ENCODE measurements at places on chromosomes 4 and X. TPM values are rescaled to one million over a fixed set of nuclear protein-coding genes. Genes with fewer than 3 reads are reported as not detected.

NAP1L2 gene
- not detected for total RNA-seq

HDX gene
- total RNA-seq, result 11.4 TPM

TCEAL6 gene
- not detected for total RNA-seq

DNA sequence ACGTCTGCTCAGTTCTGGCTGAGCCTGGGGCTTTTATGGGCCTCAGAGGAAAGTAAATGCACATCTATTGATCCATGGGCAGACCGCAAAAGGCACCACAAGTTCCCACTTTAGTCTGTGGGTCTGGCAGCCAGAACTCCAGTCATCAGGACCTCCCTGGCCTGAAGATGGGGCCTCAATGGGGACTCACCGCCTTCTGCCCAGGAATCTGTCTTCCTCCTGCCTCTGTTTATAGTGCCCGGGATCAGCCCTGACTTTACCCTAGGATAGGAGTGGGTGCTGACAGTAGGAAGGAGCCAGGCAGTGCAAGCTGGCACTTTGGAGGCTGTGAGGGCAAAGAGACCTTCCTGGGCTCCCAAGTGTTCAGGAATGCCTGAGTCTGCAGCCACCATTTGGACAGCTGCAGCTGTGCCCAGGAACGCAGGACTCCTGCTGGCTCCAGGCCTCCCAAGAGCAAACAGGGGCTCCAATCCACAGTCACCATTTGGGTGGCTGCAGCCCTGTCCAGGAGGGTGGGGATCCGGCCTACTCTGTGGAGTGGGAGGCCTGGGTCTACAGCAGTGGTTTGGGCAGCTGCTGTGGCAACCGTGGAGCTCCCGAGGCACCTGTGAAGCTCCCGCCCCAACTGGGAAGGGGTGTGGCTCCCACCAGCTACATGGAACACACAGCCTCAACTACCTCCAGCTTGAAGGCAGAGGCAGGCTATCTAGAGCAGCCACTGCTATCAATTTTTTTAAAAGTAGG is 1440.9 kb upstream of the ADGRL3 start:
- DNase-seq, result no peak

DNA sequence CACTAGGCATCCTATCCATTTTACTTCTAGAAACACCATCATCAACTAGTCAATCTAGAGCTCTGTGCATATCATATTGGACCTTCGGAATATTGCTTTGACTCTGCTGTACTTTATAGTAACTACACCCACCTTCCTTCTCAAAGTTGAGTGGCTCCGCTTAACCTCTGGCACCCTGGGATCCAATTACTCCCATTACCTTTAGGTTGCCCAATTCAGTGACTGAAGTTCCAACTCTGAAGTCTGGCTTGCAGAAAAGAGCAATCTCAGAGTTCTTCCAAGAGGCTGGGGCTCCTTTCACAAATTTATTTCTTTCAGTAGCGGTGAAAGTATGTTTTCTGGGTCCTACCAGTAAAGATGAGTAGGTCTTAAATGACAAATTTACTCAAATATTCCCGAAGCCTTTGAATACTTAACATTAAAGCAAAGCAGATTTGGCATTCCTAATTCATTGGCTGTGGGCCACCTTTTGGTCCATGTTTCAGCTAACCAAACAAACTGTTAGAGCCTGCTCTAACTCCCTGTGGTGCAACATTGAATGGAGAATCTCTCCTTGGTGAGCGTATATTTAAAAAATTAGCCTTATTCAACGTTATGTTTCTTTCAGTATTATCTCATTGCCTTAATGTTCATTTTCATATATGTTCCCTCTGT is 1215.8 kb downstream of the RAPGEF2 start:
- DNase-seq, result no peak

DNA sequence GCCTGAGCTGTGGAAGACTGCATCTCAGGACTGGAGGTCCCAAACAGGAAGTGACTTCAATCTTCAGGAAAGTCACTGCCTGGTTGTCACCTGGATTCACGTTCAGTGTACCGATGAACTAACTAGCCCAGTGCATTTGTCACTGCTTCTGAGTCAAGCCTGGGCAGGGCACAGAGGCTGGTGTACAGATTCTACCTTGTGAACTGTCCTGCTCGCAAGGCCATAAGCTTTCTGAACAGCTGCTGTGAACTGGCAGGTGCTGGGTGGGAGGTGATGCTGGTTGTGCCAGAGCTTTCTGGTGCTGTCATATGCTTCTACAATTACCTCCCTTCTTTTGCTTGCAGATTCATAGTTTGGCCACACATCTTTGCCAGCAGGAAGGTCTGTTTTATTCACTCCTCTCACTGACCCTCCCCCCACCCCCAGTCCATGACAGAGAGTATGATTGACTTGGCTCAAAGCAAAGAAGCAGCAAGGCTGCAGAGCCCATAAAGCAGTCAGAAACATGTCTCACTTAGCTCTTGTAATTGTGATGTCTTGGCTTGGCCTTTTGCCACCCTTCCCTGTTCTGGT is 40.5 kb downstream of the ZCCHC12 start:
- no peak for DNase-seq

DNA sequence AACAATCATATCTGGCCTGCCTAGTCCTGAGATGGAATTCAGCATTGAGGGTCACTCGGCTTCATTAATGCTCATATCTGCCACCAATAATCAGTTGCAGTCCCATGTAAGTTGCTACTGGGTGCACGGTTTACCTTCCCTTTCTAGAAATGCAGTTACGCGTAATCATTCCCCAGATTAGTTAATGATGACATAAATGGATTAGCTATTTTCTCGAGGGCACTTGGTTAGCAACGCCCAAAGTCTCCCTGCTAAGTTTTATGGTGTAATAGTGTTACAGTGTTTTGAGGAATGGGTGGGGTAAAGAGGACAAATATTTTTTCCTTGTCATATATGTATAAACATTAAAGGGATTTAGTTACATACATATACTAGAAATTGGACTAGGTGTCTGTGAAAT is 118.8 kb downstream of the MID1 start:
- DNase-seq, result no peak

Measured in IMR-90 (cell line).